ENCODE measurements at places on chromosomes 3 and 15.

GRCh38 chr3:152056481-152056880 is 183.0 kb downstream of the SUCNR1 start:
- DNase-seq = no peak

- no peak for DNase-seq
Observed at GRCh38 chr3:123290962-123291361, 89.2 kb downstream of the SEC22A start.

- DNase-seq = no peak
Observed at GRCh38 chr3:127688022-127688415, 15.3 kb downstream of the ABTB1 start.

- no peak for DNase-seq
Observed at GRCh38 chr3:127650236-127650635, 21.3 kb downstream of the PODXL2 start.

DNA sequence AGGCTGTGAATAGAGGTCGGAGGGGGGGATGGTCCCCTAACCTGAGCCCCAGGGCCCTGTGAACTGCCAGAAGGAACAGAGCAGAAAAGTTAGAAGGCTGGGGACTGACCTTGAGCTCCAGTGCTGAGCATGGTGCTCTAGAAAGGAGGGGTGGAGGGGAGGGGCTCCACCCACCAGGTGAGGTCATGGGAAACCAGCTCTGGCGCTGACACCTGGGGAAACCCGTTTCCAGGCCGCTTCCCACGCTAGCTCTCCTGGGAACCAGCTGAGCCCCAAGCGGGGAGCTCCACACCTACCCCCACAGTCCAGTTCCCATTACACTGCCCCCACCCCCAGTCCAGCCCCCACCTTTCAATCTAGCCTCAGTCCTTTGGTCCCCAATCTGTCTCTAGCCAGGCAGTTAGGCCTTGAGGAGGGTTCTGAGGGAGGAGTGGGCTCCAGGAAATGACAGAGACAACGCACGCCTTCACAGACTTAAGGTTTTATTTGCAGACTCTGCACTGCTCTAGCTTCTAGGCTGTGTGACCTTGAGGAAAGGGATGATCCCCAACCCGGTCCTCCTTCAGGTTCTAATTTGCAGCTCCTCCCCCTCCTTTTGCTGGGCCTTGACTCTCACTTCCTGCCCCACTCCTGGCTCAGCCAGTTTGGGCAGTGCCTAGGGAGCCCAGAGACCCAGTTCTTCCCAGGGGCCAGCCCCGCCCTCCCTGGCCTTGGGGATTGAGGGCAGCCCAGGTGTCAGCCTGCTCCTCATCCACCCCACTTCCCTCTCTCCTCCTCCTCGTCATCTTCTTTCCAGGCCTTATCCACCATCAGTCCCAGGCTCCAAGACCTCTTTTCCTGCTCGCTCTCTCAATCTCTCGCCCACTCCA is 2.1 kb downstream of the RHOV start:
- DNase-seq = no peak

DNA sequence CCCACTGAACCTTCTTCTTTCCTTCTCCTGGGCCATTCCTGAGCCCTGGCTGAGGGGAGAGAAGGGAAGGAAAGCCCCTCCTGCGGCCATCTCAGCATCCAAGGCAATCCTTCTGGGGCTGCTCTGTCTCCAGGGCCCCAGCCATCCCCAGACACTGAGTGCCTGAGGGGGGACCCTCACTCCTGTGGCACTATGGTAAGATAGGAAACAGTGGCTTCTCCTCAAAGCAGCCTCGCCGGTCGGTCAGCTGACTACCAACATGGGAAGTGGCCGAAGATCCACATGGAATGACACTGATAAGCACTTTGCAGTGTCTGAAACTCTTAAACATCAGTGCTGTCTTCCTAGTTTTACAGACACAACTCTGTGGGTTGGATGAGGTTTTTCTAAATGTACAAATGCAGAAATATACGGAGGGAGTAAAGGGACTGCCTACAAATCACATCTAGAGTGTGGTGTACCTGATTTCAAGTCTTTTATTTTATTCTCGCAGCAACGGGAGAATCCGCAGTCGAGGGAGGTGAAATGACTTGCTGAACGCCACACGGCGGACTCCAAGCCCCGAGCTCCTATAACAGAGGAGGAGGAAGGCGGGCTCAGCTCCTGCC is 973 bp upstream of the ITPKA start:
- DNase-seq = no peak

GRCh38 chr15:73724212-73724611 is 28.9 kb downstream of the INSYN1 start:
- no peak for DNase-seq

DNA sequence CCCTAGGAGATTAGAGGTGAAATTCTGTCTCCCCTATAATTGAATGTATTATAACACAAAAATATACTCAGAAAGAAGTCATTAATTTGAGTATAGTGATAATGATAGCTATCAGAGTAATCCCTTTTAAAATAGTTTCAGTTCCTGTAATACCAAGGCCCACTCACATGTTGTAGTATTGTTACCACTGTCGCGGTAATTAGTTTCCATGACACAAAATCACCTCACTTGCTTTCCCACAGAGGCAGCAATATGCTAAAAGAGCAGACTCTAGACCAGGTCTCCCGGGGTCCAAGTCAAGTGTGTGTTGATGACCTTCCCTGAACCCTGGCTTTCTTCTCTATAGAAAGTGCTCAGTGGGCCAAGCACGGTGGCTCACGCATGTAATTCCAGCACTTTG is 39.5 kb upstream of the NSMCE3 start:
- DNase-seq = no peak

DNA sequence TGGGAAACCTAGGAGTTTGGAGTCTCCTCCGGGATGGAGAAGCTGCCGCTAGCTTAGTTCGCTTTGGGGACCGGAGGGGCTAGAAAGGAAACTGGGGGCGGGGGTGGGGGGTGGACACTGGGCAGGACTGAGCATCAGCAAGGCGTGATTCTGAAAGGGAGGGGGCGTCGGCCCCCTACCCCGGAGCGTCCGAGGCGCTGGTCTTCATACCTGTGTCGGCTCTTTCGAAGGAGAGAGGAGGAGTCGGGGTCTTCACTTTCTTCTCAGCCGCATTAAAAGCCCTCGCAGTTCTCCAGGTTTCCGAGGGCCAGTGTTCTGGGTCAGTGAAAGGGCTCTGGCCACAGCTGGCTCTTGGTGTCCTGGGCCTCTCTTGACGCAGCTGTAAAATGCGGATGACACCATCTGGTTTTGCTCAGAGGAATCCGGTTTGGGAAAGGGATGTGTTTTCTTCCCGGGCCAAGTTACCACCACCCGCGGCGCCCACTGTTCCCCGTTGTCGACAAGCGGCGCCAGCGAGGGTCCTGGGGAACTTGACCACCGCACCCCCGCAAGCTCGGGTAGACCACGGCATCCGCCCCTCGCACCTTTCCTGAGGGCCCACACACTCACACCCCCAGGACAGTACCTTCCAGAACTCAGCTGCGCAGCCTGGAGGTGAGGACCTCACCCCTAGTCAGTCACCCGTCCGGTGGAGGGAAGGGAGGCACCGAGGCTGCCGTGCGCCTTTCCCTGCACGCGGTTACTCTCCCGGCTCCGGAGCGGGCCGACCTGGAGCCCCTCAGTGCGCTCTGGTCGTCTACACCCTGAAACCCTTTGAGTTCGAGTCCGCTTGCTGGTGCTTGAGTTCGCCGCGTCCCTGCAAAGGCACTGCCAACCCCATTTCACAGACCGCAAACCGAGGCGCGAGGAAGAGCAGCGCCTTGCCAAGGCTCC is 660 bp downstream of the CCK start:
- DNase-seq = no peak

DNA sequence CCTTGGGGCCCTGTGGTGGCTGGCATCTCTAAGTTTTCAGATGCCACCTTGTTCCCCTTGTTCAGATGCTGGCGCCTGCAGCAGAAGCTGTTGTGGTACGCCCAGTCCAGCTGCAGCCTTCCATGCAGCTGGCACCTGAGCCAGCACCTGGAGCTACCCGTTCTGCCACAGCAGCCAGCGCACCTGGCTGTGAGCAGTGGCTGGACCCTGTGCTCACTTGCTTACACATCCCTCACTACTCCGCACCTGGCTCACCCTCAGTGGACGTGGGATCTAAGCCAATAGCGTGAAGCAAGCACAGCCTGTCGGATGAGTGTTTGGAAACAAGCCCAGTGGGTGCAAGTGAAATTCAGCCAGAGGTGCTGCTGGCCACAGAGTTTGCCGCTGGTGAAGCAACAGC is 607.5 kb upstream of the BCHE start:
- DNase-seq = no peak

- DNase-seq = no peak
Observed at GRCh38 chr3:57709031-57709430, 16.2 kb upstream of the DENND6A start.

DNA sequence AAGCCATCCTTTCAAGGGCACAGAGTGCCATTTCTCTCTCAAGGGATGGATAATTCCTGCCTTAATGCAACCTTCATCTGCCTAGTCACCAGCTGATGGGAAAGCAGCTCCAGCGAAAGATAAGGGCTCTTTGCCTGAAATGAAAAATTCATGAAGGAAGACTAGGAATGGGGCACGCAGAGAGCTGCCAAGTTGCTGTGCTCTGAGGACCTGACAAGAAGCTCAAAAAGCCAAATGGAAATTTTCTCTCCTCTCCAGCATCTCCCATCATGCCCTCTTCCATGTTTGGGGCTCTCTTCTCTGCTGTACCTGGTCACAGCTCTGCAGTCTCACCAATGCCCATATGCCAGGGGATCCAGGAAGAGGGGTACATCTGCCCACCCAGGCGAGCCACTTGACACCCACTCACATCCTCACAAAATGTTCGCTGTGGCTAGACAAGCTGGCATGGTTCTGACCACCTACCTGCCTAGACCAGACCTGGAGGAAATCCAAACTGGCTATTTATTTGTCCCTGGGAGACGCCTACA is 29.3 kb upstream of the ABHD2 start:
- DNase-seq = no peak

DNA sequence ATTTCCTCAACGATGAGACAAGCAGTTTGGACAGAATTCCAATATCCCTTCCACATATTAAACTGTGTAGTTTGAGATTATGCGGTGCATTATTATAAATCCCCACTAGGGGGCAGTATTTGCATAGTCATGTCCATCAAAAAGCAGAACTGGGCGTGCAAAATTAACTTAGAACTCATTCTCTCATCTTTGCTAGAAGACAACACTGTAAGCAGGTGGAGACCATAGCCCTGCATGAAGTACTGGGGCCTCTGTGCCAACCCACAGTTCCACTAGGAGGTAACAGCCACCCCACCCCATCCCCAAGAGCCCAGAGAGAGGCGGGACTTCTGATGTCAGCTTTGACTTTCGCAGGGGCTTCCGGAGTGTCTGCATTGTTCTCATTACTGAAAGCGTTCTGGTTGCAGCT is 106.6 kb upstream of the TMC3 start:
- peak; percentile 65 for DNase-seq

DNA sequence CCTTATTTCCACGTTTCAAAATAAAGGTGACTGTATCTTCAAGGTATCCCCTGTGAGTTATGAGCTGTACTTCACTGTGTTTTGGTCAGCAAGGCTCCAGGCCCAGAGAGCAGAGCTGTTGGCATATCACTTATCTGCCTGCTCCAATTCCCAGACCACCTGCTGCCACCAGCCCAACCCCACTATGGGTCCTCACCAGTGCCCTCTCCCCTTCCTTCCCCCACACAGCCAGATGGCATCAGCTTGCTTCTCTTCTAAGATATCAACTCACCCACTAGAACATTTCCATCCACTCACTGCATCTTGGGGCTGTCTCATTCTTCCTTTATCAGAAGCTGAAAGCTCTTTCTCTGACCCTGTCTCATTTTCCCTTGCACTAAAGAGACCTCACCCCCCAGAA is 136.9 kb upstream of the EIF1B start:
- DNase-seq = no peak

GRCh38 chr3:117526470-117527079 is 817.0 kb downstream of the TUSC7 start:
- DNase-seq = peak; percentile 9

GRCh38 chr3:30285188-30286006 is 321.0 kb upstream of the TGFBR2 start:
- no peak for DNase-seq

DNA sequence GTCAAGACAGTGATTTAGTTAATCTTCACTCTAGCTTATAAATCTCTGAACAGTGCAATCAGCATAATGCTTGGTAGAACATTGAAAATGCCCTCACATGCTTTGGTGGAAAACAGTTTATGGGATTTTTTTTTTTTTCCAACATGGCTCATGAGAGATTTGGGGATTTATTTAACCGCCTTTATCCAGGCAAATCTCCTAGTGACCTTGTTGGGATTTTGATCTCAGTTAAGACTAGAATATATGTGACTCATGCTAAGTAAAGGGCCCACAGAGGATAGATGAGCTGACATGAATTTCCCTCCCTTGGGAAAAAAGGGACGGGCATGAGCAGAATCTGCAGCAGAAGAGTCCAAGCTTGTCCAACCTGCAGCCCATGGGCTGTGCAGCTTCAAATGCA is 18.7 kb downstream of the LRTM1 start:
- no peak for DNase-seq

DNA sequence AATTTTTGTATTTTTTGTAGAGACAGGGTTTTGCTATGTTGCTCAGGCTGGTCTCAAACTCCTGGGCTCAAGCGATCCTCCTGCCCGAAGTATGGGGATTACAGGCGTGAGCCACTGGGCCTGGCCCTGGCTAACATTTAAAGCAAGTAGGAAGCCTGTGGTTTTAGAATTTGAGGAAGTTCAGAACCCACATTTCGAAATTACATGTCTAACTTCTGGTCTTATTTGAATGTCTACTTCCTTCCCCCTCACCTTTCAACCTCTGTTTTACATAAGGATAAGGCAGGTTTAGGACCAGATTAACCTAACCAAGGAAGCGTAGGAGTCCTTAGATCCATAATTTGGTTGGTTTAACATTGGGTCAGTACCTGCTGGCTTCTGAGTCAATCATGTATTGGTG is 120.5 kb upstream of the PROK2 start:
- no peak for DNase-seq

DNA sequence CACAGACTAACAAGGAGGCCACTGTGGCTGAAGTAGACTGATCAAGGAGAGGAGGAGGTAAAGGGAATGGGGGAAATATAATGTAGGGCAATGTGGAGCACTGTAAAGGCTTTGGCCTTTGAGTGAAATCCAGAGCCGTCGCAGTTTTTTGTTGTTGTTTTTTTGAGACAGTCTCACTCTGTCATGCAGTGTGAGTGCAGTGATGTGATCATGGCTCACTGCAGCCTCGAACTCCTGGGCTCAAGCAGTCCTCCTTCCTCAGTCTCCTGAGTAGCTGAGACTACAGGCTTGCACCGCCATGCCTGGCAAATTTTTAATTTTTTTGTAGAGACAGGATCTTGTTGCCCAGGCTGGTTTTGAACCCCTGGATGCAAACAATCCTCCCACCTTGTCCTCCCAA is 32.2 kb downstream of the PPP4R2 start:
- DNase-seq = no peak

DNA sequence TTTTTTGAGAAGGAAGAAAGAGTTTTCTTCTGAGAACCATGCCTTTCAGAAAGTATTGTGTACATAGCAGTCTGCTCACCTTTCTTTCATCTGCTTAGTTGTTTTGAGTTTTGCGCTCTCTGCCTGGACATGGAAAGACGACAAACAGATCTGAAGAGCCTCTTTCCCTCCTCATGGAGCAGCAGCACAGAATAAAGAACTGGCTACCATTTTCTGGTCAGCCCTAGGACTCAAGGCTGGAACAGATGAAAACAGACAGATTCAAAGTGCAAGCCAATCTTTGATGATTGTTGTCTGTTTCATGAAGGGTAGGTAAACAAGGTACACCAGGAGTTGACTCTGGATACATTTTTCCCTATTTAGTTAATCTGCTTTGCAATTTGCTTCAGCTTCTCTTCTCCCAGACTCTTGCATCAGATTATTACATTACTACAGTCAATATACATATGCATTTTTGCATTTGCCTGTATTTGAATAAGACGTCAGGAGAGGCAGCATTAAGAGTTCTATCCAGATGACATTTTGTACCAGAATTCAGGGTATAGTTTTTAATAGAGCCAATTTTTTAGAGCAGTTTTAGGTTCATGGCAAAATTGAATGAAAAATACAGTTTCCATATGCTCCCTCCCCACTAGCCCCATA is 34.7 kb upstream of the MINAR1 start:
- DNase-seq = no peak

Data from activated CD4-positive, alpha-beta T cell treated with anti-CD3 and anti-CD28 coated beads, Interleukin-2, Interleukin-6, amounts not matched to agents 100 ng/mL and 50 ng/mL, durations not matched to agents 16 hours and 8 hours (primary cell).